ENCODE measurements at places on chromosomes 16 and 17.

DNA sequence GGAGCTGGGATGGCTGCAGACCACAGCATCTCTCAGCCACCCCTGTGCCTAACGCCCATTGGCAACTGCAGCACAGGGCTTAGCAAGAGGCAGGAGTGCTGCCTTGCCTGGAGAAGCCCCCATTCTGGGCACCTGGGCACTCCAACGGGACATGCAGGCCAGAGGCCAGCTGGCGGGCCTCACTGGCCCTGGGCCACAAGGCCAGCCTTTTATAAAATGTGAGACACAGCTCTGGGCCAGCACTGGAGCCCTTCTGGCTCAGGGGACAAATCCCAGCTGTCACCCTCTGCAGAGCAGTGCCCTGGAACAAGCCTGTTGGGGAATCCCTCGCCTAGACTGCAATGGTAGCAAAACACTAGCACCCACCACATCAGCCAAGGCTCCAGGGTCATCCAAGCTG lies 171.8 kb downstream of the WSCD1 start:
- DNase-seq: no peak

DNA sequence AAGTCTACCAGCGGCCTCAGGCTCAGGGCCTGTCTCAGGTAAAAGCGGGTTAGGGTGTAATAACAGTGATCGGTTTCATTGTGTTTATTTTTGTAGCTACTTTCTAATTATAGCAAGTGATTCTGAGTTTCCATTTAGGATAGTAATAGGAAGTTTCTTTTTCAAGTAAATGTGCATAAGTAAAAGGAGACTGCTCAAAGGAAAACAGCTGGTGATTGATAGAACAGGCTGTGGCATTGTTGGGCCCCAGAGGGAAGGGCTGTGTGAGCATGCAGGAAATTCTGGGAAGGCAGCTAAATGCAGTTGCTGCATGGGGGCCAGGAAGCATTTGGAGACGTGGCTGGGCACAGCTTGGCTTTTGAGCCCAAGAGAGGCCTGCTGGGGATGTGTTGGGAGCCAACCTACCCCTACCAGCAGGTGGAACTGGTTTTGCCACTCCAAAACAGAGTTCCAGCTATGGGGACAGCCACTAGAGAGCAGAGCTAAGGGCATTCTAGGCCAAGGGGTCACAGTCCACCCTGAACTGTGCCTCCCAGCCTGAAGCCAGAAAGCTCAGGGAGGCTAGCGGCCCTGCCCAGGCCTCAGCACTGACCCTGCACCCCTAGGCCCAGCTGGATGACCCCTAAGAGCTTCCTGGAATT lies 12.6 kb downstream of the SNX20 start:
- DNase-seq: no peak

GRCh38 chr16:81810894-81811538 lies 31.9 kb downstream of the PLCG2 start:
- DNase-seq: no peak

DNA sequence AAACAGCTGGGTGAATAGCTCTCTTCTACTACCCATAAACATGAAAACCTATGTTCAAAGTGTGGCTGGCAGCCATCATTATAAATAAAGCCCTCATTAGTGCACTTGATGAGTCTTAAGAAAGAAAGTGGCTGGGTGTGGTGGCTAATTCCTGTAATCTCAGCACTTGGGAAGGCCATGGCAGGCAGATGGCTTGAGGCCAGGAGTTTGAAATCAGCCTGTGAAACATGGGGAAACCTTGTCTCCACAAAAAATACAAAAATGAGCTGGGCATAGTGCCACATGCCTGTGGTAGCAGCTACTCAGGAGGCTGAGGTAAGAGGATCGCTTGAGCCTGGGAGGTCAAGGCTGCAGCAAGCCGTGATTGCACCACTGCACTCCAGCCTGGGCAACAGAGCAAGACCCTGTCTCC lies 28.3 kb upstream of the APPBP2 start:
- no peak for DNase-seq

GRCh38 chr17:72634621-72635020 lies 457.9 kb downstream of the SLC39A11 start:
- DNase-seq: no peak

GRCh38 chr17:67841992-67842391 lies 16.7 kb downstream of the BPTF start:
- no peak for DNase-seq

DNA sequence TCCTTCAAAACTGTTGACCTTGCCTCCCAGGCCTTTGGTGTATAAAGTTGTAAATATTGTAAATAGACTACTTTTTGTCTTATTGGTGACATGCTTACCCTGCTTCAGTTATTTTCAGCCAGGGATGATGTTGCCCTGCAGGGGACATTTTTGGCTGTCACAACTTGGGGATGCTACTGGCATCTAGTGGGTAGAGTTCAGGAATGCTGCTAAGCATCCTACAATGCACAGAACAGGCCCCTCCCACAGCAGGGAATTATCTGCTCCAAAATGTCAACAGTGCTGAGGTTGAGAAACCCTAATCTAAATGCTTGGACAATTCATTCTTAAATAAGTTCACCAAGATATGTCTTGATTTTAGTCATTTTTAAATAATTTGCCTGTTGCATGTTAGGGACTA lies 459.8 kb downstream of the PMP22 start:
- no peak for DNase-seq

DNA sequence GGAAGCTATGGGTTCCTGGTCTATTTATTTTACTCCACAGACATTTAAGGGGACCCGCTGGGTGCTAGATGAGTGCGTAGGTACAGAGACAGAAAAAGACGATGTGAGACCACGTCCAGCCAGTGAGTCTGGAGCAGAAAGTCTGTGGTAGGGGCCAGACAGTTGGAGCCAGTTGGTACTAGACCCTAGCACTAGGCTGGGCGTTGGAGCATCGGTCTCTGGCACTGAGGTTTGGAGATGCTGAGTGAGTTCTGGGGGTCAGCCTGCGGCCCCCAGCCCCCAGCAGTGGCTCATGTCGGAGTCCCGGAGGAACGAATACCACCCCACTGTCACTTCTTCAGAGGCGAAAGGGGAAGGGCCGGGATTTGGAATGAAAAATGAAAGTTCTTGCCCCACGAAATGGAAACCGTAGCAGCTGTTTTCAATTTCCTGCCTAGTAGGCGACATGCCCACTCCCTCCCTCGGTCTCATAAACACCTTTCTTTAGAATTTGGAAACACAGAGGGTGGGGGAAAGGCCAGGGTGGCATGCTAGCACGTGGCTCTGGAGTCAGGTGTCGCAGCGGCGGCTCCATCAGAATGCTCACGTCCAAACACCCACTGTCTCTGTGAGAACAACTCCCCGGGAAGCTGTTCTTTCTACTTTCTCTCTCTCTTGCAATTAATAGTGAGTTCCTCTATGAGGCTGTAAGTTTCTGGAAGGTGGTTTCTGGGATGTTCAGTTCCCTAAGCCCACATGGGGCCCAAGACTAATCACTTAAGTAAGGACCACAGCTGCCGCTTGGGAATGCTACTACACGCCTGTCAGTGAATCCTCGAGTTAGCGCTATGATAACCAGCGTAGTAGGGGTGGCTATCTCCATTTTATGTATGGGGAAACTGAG lies 96.8 kb downstream of the IRF8 start:
- no peak for DNase-seq

- no peak for DNase-seq
Measured at GRCh38 chr16:1525871-1526607, 7.4 kb upstream of the TMEM204 start.

- DNase-seq: no peak
Measured at GRCh38 chr16:825341-826061, 25.0 kb upstream of the GNG13 start.

DNA sequence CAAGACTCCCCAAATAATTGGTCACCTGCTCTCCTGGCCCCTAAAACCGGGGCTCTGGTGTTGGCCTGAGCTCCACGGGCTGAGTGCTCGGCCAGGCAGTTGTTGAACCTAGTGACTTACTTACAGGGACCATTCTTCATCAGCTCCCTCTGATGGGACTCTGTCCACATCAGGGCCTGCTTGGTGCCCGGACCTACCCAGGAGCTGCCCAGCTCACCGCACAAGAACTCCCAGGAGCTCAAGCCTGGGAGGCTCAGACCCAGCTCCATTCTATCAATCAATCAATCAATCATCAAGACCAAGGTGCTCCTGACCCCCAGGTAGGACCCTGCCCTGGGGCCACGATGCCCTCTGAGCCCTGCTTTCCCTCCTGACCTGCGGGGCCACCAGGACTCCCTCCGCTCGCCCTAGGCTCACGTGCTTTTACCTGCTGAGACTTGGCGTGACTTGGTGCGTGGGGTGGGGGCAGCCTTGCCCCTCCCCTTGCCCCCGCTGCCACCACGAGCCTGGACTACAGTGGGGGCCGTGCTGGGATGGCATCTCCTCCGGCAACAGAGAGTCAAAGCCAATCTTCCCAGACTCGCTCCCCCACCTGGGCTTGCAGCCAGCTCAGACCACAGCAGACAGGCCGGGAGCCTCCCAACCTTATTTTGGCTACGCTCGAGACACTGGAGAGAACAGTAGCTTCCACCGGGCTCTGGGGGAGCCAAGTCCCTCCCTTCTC lies 15.7 kb downstream of the IL34 start:
- no peak for DNase-seq

- peak; percentile 60 for DNase-seq
Measured at GRCh38 chr17:75827308-75828075, 16.7 kb downstream of the UNC13D start.

GRCh38 chr17:38768417-38768816 lies 15.9 kb downstream of the PSMB3 start:
- no peak for DNase-seq

- DNase-seq: peak; percentile 20
Measured at GRCh38 chr17:76678330-76678729, 32.4 kb downstream of the MXRA7 start.

DNA sequence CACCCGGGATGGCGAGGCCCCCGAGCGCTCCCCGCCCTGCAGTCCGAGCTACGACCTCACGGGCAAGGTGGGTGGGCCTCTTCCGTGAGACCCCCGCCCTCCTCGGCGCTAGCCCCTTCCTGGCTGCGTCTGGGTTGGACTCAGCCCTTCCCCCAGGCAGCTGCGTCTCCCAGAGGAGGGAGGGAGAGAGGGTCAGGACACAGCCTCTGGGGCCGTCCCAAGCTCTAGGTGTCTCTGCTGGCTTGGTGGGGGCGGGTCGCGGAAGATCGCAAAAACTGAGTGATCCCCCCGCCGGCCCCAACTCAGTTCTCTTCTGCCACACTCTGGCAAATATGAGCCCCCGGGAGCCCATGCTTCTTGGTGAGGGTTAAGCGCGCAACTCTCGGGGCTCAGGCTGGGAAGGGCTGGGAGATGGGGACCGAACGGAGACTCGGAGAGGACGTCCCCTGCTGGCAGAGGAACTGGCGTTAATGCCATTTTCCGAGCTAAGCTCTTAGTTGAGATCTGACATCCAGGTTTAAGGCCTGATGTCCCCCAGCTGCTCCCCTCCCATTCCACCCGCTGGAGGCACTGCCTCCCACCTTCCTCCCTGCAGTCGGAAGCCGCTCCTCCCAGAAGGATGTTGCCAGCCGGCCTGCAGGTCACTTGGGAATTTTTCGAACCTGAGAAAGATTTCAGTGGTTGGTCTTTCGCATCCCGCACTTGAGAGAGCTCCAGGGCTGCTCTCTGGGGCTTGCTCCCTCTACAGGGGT lies 419 bp downstream of the RAB37 start:
- DNase-seq: peak; percentile 46

DNA sequence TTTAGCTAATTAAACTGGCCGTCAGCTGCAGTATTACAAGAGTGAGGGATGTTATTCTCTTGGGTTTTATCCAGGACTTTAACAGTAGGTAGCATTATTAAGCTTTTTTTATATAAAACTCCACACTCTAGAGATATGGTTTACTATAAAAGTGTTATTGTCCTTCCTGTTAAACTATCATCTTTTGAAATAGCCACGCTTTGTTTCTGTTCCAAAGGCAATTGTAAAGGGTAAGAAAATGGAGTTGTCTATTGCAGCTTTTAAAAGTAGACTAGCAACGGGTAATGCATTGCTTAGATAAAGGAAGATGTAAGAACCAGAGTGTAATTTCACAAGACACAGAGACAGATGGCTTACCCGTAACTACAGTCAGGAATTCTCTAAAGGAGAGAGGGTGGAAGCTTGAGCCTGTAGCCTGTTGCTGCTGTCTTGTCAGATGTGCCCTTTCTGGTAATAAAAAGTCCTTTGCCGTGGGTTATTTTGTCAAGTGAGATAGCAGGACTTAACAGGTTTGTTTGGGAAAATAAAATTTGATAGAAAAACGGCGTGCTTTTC lies 56.4 kb downstream of the WWOX start:
- DNase-seq: no peak

GRCh38 chr16:27355610-27356009 lies 41.8 kb downstream of the IL4R start:
- DNase-seq: no peak

- DNase-seq: no peak
Measured at GRCh38 chr16:8120001-8120400, 470.3 kb downstream of the TMEM114 start.

GRCh38 chr17:58007781-58008706 lies 998 bp upstream of the SRSF1 start:
- no peak for DNase-seq

DNA sequence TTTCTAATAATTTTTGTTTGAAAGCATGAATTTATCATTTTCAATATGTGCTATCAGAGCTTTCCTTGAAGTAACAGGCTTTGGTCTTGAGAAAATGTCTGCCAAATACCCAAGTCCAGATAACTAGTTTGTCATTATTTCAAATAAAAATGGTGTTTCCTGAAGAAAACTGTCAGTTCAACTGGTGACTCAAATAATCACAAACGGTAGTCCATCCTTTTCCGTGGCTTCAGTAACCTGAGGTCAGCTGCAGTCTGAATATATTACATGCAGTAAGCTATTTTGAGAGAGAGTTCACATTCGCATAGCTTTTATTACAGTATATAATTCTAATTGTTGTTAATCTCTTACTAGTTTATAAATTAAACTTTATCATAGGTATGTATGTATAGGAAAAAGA lies 9.3 kb downstream of the SAP30BP start:
- DNase-seq: no peak

DNA sequence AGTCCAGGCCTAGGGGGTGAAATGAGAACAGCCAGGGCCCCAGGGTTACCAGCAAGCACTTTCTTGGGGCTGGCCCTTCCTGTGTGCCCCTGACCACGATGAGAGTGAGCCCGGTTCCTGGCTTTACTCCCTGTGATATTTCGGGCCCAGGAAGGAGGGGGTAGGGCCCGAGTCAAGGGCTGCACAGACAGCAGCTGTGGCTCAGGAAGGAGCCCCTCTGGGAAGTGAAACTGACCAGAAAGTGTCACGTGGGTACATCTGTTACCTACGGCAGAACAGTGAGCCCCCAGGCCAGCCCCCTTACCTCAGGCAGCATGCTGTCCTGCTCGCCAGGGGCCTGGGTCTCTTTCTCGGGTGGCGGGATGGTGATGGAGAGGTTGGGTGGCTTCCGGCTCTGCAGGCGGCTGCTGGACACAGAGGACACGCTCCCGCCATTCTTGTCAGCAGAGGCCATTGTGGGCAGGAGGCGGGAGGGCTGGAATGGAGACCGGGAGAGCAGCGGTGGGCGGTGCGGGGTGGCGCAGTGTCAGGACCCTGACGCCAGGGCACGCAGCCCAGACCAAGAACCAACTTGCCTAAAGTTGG lies 13.8 kb downstream of the AANAT start:
- no peak for DNase-seq

Data from naive thymus-derived CD8-positive, alpha-beta T cell (primary cell).